GM23338 (cell line): ENCODE measurements at places on chromosomes 2 and 18. TPM values are rescaled to one million over a fixed set of nuclear protein-coding genes. Genes with fewer than 3 reads are reported as not detected.

VWA3B gene
- not detected in 2 replicates for total RNA-seq

ITPRIPL1 gene
- total RNA-seq, result 9.3 and 14.0 TPM in 2 replicates

RASGRP3 gene
- 0.69 TPM in 1 of 2 replicates, not detected in the other for total RNA-seq

RUFY4 gene
- total RNA-seq, result 0.04 TPM in 1 of 2 replicates, not detected in the other

- DNase-seq, result peak; percentile 94
These were observed 3.0 kb upstream of the SKOR2 start for GRCh38 chr18:47254341-47254939.

DNA sequence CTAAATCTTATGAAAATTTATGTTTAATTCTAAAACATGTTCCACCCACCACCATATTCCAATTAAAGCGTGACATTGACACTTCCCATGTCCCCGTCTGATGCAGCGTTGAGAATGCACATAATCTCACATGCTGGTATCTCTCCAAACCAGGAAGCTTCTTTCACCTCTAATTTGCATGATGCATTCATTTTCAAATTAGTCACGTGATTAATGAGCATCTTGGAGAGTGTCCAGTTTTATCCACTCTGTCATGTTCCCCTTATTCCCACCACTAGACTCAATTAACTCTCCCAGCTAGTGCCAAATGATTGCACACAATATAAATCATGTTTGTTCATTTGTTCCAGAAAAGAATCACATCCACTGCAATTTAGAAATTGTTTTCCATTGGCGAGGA is 105.8 kb downstream of the RIT2 start:
- DNase-seq, result no peak

DNA sequence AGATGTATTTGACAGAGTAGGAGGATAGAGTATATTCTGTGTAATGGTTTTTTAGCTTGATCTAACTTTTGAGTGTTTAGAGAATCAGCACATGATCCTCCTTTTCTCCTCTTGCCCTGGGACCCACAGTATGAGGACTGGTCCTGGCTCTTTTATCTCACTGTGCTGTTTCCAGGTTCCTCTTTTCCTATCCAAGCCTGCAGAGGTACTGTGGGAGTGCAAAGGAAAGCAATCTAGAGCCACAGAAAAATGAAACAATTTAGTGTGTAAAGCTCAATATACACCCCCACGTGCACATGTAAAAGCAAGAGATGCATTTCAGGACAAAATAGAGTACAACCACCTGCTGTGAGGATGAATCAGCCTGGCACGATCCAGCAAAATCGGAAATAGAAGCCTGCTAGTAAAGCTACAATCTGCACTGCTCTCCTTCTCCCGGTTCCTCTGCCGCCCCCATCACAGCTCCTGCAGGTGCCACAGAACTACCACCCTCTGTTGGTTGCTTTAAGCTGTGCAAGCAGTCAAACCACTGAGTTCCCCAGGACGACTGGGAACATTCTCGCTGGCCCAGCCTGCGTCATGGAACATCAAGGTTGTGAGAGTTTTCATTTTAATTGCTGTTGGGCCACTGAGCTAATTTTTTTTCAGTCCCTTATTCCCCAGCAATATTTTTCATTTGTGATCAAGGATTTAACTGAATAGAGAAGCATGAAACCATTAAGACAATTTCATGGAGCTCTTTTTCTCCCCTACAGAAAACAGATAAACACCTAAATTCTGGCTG is 47.8 kb upstream of the MAPRE3 start:
- peak; percentile 89 for DNase-seq

DNA sequence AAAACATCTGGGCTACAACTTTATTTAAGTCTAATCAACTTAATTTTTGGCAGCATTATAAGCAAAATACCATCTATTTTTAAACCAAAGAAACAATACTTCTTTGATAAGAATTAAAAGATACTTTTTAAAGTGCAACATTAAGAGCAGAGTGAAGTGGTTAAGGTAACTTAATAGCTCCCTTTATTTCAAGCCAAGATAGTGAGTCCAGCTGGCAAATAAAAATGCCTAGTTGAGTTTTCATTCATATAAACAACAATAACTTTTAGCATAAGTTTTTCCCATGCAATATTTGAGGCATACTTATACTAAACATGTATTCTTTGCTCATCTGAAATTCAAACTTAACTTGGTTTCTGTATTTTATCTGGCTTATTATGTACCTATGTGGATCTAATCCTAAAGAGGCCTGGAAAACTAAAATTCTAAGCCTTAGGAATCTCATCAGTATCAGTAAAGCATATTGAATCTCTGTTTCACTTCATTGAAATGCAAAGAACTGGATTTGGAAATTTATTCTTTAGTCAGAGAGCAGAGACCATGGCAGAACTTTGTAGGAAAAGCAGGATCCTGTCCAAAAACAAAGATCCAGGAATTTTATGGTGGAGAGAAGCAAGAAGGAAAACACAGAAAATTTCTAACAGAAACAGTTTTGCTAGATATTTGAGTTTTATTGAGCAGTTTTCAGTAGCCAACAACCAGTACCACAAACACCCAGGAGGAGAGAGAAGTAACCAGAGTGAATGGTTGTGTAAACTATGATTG is 95.9 kb downstream of the COL3A1 start:
- no peak for DNase-seq

- no peak for DNase-seq
These were observed 124.8 kb upstream of the RMDN2 start for GRCh38 chr2:37800176-37800858.

DNA sequence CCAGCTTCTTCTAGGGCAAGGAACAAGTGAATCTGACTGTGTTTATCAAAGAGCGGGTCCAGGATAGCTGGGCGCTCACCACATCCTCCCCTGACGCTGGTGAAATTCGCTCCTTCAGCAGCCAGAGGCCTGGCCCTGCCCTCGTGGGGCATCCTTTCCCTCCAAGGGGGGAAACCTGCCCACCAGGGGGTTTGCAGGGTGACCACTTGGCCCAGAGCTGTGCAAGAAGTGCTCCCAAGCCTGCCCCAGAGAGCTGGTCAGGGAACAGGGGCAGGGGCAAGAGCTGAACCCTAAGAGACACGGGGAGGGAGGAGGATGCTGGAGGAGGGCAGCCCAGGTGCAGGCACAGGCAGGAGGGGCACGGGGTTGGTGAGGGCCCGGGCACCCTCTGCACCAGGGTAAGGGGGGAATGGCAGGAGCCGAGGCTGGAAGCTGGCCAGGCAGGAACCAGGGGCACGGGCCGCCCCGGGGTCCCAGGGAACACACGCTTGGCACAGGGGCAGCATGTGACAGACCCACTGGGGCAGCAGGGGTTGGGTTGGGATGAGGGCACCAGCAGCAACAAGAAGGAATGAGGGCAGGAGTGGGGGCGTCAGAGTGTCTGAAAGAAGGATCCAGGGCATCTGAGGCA is 2.8 kb upstream of the GPR55 start:
- DNase-seq, result no peak

GRCh38 chr2:182049372-182050148 is 63.9 kb downstream of the PPP1R1C start:
- DNase-seq, result no peak

DNA sequence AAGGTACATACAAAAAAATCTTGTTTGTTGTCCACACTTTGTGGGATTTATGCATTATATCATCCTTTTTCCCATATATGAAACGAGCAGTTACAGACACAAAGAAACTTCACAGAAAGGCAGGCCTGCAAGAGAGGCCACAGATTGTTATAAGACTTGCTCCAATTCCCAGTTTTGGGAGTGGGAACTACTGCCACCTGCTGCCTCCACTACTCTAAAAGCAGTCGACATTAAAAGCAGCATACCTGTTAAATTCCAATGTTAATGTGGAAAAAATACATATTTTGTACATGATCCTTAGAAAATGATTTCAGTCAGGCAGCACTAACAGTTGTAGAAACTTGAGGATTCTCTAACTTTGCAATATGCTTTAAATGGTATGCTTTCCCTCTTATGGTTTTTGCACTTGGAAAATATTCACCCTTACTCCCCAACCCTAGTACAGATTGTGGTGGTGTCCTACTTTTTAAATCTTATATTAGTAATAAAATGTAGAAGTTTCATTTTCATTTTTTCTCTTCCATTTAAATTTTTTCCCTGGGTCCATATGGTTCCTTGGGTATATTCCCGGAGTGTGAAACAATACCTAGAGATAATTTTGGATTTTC is 37.9 kb downstream of the SLC38A11 start:
- peak; percentile 59 for DNase-seq

DNA sequence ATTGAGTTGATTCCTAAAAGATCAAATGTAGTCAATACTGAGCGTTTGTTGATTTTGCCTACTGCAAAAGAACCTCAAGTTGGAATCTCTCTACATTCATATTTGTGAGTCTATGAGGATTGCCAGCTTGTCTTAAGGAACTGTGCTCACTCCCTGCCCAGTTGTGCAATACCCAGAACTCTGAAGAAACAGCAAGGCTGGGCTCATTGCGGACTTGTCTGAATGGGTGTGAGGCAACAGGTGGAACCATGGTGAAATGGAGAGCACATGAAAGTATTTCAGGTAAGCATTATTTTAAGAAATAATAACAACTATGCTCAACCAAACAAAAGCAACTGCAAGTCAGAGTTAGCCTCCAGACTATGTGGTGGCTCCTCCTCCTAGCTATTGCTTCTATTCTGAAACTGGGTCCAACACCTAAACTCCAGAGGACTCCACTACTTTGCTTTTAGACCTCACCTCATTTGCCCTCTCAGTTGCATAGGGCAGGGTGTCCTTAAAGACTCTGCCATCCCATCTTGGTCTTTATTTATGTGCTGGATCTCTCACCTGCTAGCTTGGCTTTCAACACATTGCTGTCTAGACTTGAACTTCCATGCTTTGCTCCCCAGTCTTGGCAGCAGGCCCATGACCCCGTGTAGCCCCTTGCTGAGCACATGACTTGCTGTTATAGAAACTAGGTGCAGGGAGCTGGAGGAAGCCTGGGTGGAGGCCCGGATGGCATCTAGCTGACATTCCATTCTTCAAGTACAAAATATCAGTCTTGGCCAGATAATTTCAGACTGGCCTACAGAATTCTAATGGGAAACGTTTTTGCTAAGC is 94.8 kb upstream of the ARL5A start:
- DNase-seq, result no peak
